ENCODE measurements at places on chromosomes 2 and 18. TPM values are rescaled to one million over a fixed set of nuclear protein-coding genes. Genes with fewer than 3 reads are reported as not detected.

DNA sequence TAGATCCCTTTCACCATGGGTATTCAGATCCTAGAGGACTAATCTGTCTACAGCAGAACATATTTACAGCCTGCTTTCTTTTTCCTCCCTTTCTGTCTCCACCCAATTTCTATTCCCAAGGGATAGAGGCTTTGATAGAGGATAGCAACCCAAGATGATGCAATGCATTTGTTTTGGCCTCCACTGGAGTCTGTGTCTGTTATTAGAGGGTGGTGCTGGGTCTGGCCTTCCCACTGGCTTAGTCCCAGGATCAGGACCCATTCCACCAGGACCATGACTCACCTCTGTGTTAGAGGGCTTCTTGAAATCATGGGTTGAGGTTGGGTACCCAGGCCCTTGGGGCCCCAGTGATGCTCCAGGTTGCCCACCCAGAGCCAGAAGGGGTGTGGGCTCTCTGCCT, 239.7 kb upstream of the TNP1 start:
- DNase-seq = no peak

CRYGC gene
- not detected for total RNA-seq

DNA sequence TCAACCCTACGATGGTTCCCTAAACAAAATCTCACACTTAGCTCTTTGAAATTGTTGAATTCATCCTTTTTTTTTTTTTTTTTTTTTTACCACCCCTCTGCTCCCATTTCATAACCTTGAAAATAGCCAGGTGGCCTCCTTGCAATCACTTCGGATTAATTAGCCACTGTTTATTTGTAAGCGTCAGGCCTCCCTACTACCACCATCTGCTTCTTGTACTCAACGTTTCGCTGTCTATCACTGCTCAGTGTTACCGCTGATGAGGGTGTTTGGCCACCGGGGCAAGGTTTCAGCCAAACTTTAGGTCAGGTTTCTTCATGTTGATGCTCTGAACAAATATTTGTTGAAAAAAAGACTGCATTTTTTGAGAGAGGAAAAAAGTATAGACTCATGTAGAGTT, 183.2 kb downstream of the EPHA4 start:
- no peak for DNase-seq

- DNase-seq = no peak
Measured at GRCh38 chr18:77970814-77971213, 721.2 kb downstream of the GALR1 start.

TUBA4B gene
- not detected for total RNA-seq

GRCh38 chr2:150601280-150602038, 114.0 kb upstream of the RND3 start:
- no peak for DNase-seq

- DNase-seq = no peak
Measured at GRCh38 chr2:237165405-237166276, 80.0 kb downstream of the COPS8 start.

GRCh38 chr2:16303273-16303577, 362.4 kb downstream of the CYRIA start:
- DNase-seq = no peak

C2orf76 gene
- 9.6 TPM for total RNA-seq

GRCh38 chr2:237431837-237432236, 17.9 kb upstream of the COL6A3 start:
- DNase-seq = no peak

DNA sequence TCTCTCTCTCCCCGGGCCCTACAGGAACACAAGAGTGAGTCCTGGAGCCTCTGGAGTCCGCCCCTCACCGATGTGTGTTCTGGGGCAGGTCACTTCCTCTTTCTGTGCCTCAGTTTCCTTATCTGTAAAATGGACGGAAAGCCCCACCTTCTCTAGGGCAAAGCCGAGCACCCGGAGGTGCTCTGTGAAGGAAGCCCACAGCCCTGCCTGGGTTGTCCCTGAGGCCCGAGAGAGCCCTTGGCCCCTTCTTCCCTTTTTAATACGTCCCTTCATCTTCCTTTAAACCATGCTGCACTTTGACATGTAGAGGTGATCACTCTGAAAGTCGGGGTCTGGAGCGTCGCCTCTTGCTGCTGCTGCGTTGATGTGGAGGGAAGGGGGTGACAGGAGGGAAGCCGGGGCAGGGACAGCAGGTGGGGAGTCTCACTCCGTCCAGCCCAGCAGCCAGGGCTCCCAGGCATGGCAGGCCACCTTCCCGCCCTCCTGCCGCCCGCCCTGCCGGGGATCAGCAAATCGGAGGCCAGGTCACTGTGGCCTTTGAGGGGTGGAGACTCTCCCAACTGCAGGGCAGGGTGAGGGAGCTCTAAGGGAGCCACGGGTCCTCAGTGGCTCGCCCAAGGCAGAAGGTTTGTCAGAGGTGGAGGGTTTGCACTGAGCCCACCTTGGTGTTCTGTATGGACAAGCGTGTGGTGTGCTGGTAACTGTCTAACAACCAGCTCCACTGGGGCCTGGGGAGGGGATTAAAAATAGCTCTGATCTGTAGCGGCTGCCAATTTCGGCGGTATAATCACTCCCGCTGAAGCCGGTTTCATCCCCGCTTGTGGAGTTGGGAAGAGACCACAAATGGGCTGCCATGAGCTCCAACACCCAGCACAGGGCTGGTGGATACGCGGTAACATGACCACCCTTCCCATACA, 135.9 kb upstream of the ID2 start:
- DNase-seq = no peak

- no peak for DNase-seq
Measured at GRCh38 chr18:686339-687111, 25.9 kb downstream of the ENOSF1 start.

- no peak for DNase-seq
Measured at GRCh38 chr2:2638547-2639220, 307.6 kb upstream of the MYT1L start.

RTKN gene
- 1.6 TPM for total RNA-seq

DNA sequence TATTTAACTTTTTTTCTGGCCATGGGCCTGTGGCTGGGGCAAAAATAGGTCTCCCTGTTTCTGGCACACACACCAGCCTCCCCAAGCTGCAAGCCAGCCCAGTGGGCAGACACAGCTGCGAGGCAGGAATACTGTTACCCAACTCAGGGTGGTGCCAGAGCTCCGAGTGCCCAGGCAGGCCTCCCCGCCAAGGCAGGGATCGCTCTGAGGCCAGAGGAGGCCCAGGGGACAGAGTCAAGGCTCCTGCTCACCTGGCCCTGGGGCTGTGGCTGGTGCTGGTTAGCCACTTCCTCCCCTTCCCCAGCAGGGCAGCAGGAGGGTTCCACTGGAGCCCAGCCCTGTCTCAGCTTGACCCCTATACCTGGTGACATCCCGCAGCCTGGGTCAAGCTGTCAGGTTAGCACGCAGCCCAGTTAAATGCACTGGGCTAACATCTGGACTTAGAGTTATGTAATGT, 67.1 kb upstream of the EPAS1 start:
- peak; percentile 28 for DNase-seq

DNA sequence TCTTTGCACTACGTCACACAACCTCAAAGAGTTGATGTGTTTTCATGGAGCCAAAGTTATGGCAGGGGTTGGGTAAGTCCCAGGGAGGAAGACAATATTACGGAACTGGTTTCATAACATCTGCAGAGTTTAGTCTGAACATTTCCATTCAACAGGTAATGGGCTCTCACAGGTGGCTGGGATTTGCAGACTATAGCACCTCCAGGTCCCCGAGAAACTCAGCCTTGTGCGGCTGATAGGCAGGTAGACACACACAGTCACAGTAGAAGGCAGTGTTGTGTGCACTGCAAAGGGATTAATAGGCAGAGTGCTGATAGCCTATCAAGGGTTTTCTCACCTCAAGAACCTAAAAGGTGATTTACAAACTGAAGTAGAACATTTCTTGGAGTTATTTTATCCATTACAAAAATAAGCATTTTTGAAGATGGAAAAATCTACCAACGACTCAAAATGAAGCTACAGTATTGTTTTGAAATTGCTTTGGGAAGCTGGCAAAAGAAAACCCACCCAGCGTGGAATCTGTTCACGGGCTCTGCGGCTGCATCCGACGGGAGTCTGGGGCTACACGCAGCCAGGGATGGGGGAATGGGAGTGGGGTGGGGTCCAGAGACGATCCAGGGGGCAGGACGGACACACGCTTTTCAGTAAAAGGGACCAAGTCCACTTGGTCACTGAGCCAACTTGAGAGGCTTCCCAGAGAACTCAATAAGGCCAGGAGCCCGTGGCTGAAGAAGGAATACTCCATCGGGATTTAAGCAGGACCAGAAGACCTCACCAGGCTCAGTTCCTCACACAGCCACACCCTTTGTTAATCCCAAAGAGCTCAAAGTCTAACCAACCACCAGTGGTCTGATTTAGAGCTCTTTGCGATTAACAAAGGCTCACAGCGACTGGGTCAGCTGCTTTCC, 82.9 kb downstream of the CHRNA1 start:
- no peak for DNase-seq

DNA sequence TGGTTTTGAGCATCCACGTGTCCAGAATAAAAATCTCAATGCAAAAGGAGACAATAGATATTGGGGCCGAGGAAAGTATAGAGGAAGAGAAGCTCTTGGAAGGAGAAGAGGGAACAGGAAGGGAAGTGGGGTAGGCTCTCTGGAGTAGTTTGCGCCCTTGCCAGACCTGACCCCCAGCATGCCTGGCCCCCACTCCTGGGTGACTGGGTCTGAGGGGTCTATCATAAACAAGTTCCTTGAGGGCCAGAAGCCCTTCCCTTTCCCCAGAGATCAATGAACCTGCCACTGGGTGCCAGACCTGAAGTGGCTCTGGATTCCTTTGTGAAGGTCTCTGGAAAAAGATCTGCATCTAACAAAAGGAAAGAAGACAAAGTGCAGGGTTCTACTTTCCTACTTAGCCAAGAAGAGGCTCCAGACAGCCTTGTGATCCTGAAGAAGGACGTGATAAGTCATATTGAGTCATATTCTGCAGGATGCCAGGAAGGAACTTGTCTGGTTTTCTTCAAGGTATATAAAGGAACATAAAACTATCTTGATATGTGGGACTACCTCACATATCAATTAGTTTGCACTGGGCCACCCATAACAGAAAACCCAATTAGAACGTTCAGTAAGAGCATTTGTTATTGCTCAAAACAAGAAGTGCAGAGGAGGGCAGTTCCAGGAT, 18.7 kb upstream of the ATOH8 start:
- no peak for DNase-seq

CYP27C1 gene
- total RNA-seq = not detected

DNA sequence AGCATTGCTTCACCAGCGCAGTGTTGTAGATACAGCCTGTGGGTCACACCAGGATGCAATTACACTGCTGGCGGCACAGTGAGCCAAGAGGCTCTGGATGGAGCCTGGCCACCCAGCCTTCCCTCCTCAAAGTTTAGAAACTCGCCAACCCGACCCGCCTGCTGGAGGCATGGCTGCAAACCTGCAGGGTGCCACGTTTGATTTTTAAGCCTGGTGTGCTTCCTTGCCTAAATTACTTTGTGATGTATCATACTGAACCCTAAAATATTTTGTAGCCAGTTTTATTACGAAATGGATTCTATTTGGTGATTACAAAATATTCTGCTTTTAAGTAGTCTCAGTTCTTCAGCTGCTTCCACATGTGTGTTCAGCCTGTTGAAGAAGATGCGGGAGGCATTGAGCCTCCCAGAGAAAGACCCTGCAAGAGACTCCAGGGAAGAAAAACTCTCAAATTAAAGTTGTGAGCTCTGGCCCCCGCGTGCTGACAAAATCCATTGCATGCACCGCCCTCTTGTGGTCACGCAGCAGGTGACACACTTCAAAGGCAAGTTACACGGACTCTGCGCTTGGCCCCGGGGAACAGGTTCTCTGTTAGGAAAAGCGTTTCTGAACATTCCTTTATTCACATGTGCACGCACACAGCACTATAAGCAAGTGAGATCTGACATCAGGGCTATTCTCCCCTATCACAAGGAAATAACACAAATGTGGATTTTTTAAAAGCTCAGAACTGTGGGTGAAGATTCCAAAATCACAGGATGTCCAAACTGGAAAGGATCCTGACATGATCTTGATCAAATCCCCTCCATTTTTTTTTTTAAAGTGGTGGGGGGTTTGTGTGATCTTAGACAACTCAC, 63.0 kb upstream of the TWIST2 start:
- DNase-seq = peak; percentile 71

DLX1 gene
- not detected for total RNA-seq

NAT8 gene
- total RNA-seq = not detected

- DNase-seq = no peak
Measured at GRCh38 chr2:34545486-34546136, 946.5 kb upstream of the FAM98A start.

- no peak for DNase-seq
Measured at GRCh38 chr2:155157711-155158110, 459.2 kb downstream of the KCNJ3 start.

TMEM17 gene
- total RNA-seq = 0.14 TPM

DNA sequence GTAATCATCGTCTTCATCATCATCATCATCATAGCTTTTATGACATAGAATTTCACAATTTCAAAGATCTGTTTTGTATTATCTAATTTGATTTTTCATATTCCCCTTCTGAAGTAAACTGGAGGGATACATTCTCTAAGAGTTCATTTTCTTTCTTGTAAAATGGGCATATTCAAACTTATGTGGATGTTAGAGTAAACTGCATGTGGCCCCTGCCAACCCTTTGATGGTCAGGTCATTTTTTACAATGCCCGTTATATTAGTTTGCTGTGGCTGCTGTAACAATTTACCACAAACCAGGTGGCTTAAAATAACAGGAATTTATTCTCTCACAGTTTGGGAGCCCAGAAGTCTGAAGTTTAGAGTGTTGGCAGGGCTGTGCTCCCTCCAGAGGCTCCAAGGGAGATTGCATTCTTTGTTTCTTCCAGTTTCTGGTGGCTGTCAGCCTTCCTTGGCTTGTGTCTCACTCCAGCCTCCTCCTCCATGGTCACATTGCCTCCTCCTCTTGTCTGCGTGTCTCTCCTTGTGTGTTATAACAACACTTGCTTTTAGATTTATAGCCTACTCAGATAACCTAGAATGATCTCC, 127.5 kb upstream of the MMADHC start:
- DNase-seq = no peak

DNA sequence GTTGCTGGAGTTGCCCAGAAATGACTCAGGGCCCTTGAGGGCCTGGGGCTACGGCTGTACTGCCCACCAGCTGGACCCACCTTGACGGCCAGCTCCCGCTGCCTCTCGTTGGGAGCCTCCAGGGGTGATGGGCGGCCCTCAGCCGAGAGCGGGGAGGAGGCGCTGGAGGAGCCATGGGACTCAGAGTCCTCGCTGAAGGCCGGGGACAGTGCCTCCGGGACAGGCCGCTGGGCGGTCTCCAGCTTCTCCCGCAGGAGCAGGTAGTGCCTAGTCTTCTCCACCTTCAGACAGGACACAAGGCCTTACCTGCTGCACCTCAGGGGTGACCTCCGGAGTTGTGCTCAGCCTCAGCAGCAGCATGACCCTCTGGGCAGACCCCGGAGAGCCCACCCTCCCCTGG, 30.7 kb downstream of the AQP12A start:
- DNase-seq = no peak

GRCh38 chr2:111178730-111179405, 58.2 kb downstream of the BCL2L11 start:
- no peak for DNase-seq

All from activated CD8-positive, alpha-beta T cell treated with anti-CD3 and anti-CD28 coated beads for 36 hours (primary cell).